NCI-H187 (cell line): ENCODE measurements at places on chromosomes 7 and 10.

DNA sequence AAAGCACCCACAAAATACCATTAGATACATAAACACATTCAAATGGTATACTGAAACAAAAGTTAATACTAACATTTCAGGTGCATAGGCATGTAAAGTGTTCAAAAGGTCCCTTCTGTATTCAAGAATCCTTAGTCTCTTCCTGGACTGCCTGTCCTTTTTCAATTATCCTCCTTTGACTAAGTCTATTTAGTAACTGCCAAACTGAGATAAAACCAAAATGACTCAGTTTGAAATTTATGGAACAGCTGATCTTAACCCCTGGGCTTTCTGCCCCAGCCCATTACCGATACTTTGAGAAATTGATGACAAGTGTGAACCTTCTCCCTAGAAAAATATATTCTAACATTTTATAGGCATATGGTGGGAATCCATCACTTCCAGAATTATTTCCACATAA is 5.4 kb downstream of the EPC1 start:
- no peak for DNase-seq

DNA sequence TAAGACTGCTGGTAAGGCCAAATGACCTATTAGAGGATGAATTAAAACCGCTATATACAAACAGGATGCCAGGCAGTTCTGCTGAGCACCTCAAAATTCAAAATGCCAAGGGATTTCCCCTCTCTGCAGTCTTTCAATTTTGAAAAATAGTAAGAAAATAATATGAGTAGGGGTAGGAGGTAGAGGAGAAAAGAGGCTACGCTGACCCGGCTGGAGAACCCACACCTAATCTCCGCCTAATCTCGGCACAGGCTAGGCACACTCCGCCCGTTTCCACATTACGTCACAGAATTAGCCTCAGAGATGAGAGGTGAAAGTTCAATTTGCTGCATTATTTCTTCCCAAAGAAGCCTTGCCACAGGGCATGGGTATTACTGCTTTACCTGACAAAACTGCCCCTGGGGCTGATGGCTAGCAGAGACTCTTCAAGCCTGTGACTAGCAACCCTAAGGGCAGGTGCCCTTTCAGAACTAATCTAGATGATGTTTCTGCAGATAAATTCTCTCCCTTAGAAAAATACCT is 21.3 kb upstream of the SPOCK2 start:
- DNase-seq: no peak

- no peak for DNase-seq
Measured at GRCh38 chr7:2093215-2093842, 139.4 kb downstream of the MAD1L1 start.

DNA sequence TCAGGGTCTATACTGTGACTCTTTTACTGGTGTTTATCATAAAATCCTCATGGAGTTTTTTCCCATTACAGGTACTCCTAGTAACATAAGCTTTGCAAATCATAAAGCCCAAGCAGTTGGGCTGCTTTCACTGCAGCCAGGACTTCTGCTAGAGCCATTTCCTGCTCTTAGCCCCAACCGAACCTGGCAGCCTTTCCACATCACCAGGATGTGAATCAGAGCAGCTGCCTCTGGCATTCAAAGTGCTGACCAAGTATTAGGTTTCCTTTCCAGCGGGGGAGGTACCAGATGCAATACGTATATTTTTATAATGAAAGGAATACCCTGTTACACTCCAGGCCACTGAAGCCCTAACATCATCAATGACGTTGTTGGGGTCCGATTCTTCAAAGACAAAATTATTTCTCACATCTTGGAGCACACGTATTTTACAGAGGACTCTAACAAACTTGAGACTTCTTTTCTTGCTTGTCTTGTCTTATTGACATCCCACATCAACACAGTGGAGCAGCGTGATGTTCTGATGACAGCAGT is 3.6 kb upstream of the HTR5A start:
- no peak for DNase-seq
